ENCODE measurements at places on chromosomes 3 and 15.

DNA sequence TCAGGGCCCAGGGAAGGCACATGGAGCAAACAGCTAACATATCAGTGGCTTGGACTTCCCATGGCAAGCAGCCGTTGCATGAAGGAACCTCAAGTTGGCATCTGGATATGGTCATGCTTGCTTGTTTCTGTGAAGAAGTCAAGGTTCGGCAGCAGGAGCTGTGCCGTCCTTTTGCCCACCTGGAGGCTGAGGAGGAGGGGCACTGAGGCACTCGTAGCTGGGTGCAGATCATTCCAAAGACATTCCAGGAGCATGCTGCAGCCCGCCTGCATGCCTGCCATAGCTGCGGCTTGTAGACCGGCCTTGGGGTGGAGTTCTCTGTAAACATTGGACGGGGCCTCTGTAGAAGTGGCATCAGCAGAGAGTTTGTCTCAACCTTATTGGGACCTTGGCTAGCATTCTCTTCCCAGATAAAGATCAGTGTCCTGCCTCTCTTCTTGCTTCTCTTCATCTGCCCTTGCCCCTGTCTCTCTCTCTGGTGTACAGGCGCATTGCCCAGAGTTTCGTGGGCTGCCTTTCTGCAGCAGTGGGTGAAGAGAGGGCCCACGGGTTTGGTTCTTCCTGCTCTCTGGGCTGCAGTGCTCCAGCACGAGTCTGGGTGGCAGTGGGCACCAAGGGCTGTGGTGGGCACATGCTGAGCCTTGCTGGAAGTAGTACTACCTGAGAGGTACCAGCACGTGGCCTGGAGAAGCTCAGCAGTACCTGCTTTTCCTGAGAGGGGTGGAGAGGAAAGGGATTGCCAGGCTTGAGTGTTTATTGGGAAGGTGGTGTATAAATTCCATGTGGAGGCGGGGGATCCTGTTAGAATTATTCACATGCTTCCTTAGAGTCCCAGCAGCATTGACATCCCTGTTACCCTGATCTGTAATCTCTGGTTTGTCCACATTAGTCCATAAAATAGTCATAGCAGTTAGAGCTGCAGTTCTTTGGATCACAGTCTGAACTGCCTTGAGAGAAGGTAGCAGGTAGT is 49.4 kb downstream of the CHCHD6 start:
- no peak for DNase-seq

DNA sequence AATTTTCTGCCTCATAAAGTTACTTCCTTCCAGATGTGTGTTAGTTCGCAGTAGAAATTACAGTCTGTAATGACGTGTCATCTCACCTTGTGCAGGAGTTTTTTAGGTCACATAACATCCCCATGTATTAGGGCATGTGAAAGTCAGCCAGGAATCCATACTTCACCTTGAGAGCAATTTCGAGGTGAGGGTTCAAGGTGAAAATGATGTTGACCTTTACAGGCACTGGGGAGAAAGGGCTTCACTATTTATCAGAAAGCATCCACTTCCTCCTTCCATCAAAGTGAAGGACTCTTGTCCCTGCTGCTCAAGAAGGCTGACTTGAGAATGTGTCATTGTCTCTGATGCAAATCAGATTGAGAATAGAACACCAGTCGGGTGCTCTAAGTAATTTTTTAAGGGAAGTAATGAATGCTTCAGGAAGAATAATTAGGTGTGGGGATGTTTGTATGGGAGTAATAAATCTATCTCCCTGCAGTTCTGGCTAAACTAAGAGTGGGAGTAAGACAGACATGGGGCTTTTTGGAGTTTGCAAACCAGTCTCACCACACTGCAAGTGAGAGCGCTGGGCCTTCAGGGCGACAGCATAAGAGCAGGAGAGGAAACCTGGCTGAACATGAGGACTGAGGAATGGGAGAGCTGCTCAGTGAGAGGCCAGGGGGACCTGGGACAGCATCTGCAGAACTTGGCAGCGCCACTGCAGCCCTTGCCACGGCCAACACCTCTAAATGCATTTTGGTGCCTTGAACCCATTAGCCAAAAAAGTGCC is 85.9 kb upstream of the IL12A start:
- peak; percentile 45 for DNase-seq

GRCh38 chr3:114323546-114324254 is 29.9 kb downstream of the TIGIT start:
- DNase-seq: no peak

DNA sequence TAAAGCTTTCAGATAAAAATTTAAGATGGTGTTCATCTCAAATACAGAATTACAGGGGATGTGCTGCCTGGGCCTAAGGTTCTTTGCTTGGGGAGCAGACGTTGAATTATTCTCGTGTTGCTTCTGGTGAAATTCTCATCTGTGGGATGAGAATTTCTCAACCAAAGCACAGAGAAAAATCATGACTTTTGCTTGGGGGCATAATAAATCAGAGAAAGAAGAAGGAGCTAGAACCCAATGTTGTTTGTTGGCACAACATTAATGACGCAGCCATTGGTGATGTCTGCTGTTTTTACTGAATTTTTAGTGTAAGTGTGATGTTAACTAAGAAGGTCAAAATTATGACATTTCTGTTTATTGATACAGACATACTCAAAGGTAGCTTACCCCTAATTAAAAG is 35.7 kb downstream of the P3H2 start:
- DNase-seq: no peak

DNA sequence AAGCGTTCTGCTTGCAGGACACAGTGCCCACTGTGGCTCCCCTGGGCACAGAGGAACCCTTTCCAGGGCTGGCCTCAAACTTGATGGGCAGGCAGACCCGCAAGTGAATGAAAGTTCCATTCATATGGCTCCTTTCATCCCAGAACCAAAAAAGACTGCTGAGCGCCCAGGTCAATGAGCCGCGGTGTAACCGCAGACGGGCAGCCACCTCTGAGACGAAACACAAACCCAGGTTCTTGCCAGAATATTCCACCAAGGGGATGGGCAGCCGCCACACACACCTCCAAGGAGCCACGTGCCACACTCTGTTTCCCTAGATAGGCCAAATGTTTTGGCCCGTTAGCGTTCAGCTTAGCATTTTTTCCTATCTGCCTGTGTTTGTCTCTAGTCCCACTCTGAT is 82.8 kb upstream of the IGF1R start:
- DNase-seq: no peak

DNA sequence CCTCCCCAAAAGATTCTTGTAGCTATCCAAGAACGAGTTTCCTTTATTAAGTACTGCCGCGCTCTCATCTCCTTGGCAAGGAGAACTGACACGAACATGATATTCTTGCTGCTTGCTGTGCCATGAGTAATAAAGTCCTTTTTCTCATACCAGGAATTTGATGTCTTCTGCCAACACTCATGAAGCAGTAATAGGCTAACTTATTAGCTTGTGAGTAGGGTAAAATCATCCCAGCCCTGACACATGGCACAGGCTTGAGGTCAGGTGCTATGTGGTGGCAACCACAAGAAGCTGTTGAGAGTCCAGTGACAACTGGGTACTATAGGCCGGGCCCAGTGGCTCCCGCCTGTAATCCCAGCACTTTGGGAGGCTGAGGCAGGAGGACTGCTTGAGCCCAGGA is 22.7 kb upstream of the UBXN7 start:
- no peak for DNase-seq

GRCh38 chr15:30023798-30024295 is 58.9 kb upstream of the GOLGA8J start:
- DNase-seq: no peak

DNA sequence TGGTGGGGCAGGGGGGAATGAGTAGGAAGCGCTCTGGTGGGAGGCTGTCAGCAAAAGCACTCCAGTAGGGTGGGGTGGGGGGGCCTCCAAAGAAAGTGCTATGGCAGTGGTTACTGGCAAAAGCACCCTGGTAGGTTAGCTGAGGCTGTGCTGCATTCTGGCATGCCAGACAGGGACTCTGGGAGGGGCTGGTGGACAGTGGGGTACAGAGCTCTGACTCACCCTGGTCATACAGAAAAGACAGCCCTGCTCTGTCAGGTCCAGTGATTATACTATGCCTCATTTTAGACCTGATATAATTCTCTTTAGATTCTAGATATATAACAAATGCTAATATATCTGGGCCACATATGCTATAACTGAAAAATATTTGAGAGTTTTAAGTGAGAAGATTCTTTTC is 82.8 kb upstream of the CPNE4 start:
- DNase-seq: no peak

DNA sequence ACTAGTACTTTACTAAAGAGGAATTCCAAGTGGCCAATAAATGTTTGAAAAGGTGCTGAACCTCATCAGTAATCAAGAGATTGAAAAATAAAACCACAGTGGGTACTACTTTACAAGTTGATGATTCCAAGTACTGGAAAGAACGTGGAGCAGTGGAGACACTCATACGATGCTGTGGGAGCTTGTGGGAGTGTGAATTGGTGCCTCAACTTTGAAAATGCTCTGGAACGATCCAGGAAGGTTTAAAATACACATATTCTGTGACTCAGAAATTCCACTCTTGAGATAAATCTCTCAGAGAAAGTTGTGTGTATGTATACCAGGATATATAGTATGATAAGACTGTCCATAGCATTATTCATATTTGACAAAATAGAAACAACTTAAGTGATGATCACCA is 9.3 kb downstream of the LRCH3 start:
- no peak for DNase-seq

DNA sequence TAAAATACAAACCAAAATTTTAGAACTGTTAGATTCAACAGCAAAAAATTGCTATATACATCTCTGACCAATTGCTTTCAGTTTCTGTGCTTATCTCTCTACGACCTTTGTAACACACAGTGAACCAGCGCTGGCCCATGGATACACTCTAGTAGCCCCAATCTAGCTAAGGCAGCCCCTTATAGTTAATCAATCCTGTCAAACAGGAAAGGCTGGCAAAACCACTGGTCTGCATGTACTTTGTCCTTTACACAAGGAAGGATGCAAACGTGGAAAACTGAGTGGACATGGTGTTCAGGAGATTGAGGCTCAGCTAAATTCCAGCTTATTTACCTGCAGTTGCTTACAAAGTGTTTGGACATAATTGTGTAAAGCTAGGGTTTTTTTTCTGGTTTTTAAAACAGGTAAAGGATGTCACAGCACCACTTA is 25.9 kb downstream of the ADGRG7 start:
- no peak for DNase-seq

- DNase-seq: no peak
Observed at GRCh38 chr15:59354417-59355031, 18.1 kb downstream of the MYO1E start.

DNA sequence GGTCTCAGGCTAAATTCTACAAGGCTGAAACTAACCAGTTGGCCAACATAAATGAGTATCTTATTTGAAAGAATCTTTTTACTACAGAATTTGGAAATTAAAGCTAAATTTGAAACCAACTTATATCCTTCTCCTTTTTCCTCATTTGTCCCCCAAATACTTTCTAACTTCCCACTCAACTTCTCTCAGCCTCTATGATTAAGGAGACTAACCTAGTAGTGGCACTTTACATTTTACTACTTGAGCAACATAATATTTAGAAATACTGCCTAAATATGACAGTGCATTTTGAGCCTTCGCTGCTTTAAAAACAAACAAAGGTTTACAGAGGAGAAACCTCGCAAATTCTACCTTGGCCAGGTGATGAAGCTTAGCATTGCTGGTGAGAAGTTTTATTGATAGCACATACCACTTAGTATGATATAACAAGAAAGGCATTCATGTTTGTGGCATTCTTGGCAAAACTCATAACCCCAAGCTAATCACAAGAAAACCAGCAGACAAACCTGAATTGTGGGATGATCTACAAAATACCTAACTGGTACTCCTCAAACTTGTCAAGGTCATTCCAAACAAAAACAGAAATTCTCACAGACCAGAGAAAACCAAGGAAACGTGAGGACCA is 432.1 kb upstream of the CFAP20DC start:
- no peak for DNase-seq

GRCh38 chr3:149739396-149739795 is 12.9 kb downstream of the COMMD2 start:
- no peak for DNase-seq

- no peak for DNase-seq
Observed at GRCh38 chr3:162354356-162354755, 857.7 kb downstream of the OTOL1 start.

DNA sequence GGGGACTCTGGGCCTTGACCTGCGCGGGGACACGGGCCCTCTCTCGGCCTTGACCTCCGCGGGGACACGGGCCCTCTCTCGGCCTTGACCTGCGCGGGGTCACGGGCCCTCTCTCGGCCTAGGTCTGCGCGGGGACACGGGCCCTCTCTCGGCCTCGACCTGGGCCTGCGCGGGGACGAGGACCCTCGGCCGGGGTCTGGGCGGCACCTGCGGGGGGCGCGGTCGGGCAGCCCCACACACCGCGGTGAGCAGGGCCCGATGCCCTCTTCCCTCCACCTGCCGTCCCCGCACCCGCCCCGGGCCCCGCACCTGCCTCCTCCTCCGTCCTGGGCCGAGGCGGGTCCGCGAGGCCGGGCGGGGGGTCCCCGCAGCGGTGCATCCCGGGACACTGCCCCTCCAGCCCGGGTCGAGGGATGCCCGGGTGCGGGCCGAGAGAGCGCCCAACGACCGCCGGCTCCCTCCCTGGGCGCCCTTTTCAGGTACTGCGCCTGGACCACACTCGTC is 15.6 kb upstream of the CERS3 start:
- no peak for DNase-seq

DNA sequence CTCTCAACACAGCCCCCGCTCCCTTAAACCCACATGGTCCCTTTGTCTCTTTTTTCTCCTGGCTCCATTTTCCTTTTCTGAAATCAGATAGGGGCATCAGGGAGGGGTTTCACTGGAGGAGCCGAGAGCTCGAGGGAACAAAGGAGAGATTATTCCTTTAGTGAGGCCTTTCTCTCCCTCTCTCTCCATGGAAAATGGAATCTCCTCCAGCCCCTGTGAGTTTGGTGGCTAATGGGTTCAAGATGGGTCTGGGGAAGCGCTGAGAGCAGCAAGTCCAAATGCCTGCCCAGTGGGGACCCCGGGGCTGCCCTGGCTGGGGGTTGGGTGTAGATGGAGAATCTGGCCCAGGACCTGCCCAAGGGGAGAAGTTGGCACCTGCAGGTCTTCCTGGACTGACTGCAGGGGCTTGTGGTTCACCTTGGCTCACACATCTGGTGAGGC is 56.8 kb downstream of the ITGA11 start:
- DNase-seq: no peak

- no peak for DNase-seq
Observed at GRCh38 chr3:114933407-114933806, 213.7 kb downstream of the ZBTB20 start.

DNA sequence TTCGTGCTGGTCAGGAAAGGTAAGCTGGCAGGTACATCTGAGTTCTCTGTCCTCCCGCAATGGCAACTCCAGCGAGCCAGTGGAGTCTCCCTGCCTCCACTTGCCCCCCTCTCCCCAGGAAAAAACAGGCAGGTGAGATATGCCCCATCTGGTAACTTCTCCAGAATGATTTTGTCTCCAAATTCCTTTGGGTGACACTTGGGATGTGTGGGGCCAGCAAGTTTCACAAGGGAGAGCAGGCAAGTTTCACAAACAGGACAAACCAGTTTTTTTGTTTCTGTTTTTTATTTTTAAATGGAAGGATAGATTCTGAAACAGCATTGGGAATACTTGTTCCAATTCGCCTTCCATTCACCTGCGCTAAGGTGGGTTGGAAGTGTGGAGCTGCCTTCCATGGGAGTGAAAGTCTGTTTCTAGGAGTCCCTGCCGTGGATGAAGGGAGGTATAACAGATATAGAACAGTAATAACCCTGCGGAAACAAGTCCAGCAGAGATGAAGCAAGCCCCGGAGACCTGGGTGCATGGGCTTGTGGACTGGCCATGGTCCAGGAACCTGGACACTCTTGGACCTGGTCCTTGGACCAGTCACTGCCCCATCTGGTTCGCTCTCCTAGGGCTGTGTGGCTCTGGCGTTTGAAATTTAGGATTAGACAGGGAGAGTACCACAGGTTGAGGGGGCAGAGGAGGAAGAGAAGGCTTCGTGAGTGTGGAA is 22.9 kb upstream of the KIF23 start:
- DNase-seq: no peak

GRCh38 chr3:163508206-163508605 is 1570.1 kb downstream of the SI start:
- DNase-seq: no peak

Data from KBM-7 (cell line).